Activated CD4-positive, alpha-beta memory T cell treated with anti-CD3 and anti-CD28 coated beads for 36 hours (primary cell): ENCODE measurements at places on chromosomes 3 and 15. TPM values are rescaled to one million over a fixed set of nuclear protein-coding genes. Genes with fewer than 3 reads are reported as not detected.

- no peaks in the 10 kb centered on the region for H3K36me3 ChIP-seq
- no peak for DNase-seq
- no peak overlapping the region for H3K4me3 ChIP-seq
These were observed 91.0 kb downstream of the CPN2 start for GRCh38 chr3:194259982-194260766.

GRCh38 chr15:67177752-67178151, 76.7 kb downstream of the AAGAB start:
- H3K4me1 ChIP-seq, result peaks cover 47% of the 10 kb centered on the region
- H3K27me3 ChIP-seq, result no peaks in the 10 kb centered on the region
- DNase-seq, result peak; percentile 29
- H3K27ac ChIP-seq, result no peak overlapping the region
- H3K36me3 ChIP-seq, result peaks cover 35% of the 10 kb centered on the region

Gene MBD4
- total RNA-seq, result 53.7 TPM

Gene UBA7
- 85.6 TPM for total RNA-seq

DNA sequence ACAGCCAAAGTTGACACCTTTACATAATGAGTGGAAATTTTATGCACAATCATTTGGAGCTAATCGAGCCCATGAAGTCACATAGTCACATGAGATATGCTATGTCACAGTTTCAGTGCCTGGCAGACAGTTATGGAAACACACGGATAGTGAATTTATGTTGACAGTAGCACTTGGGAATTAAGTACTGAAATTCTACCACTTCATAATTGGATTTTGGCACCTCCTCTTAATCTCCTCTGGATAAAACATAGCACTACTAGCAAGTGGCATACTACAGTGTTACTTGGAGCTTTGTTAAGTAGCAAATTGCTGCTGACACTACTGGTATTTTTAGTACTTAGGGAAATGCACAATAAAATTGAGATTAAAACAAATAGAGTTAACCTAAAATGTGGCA, 1679.4 kb downstream of the OTOL1 start:
- DNase-seq, result no peak
- no peaks in the 10 kb centered on the region for H3K27me3 ChIP-seq

Gene KBTBD13
- total RNA-seq, result not detected

DNA sequence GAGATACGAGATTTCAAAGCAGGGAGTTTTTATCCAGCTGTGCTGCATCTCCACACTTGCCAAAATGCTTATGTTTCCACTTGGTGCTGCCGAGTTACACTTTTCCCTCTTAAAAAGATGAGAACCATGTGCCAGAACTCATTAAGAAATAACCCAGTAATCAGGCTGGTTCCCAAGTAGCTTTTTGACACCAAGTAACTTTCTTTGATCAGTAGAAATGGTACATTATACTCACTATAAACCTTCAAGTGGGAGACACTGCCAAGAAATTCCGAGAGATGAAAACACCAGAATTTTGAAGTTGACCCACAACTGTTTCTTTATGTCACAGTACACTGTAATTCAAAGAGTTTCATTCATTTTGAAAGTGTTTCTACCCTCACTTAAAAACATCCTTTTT, 164.6 kb upstream of the CCDC54 start:
- no peak overlapping the region for H3K4me3 ChIP-seq
- no peak for DNase-seq
- H3K4me1 ChIP-seq, result peaks cover 8% of the 10 kb centered on the region
- peaks cover 17% of the 10 kb centered on the region for H3K27me3 ChIP-seq
- no peaks in the 10 kb centered on the region for H3K36me3 ChIP-seq
- no peak overlapping the region for H3K27ac ChIP-seq

GRCh38 chr3:15805756-15806266, 8.0 kb upstream of the ANKRD28 start:
- H3K27me3 ChIP-seq, result no peaks in the 10 kb centered on the region
- peaks cover 72% of the 10 kb centered on the region for H3K4me1 ChIP-seq
- peak overlapping the region; percentile 23 for H3K27ac ChIP-seq

DNA sequence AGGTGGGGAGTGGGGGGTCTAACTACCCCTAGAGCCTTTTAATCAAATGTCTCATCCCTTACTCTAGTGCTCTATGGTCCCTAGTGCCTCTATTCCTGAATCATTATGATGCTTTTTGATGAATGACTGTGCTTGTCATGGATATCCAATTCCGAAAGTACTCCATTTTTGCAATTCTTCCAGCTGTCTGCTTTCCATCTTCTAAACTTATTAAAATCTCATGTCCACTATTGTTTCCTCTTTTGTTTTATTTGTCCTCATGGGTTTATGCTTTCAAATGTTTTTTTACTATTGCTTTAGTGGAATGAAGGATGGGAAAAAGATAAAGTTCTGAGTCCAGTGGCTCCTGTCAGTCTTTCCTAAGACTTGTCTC, 77.2 kb upstream of the KCNMB2 start:
- H3K27me3 ChIP-seq, result peaks cover 12% of the 10 kb centered on the region
- H3K36me3 ChIP-seq, result no peaks in the 10 kb centered on the region
- no peak for DNase-seq
- H3K27ac ChIP-seq, result no peak overlapping the region
- H3K4me3 ChIP-seq, result no peak overlapping the region

Gene SPATA12
- not detected for total RNA-seq

Gene TMOD2
- total RNA-seq, result 7.9 TPM

- H3K36me3 ChIP-seq, result no peaks in the 10 kb centered on the region
- no peak overlapping the region for H3K4me3 ChIP-seq
- H3K4me1 ChIP-seq, result no peaks in the 10 kb centered on the region
These were observed 138.0 kb upstream of the UBE2E1 start for GRCh38 chr3:23667536-23668429.

Gene TMEM212
- not detected for total RNA-seq

DNA sequence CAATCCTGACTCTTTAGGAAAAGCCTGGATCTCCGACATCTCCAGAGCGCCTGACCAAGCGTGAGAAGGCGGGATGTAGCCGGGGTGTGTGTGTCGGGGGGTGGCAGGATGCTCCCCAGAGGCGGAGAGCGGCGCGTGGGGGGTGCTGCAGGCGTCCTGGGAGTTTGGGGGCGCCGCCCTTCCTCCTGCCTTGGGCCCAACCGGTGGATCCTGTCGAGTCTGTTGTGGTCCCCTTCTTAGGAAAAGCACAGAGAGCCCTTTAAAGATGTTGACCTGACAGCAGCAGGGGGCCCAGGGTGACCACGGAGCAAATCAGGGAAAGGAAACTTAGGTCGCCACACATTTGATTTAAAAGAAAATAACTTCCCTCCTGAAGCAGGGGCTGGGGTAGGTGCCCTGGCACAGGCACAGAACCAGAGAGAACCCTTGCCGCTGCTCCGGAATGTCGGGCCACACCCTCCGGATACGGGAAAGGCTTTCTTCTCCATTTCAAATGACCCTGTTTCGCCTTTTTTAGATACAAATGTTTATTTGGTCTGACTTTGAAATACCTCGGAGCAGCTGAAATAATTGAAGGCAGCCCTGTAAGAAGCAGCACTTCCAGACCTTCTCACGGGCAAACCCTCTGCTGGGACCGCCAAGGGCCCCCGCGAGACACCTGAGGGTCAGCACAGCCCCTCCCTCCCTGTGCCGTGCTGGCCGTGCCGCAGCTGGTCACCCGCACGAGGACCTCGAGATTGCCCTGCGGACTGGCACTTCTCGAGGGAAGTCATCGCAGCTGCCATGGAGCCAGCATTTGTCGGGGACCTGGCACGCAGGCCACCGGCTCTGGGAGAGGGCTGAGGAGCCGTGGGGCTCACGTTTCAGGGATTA, 102.9 kb upstream of the KLF13 start:
- H3K4me3 ChIP-seq, result no peak overlapping the region
- no peaks in the 10 kb centered on the region for H3K27me3 ChIP-seq
- no peak overlapping the region for H3K27ac ChIP-seq
- no peak for DNase-seq
- no peaks in the 10 kb centered on the region for H3K36me3 ChIP-seq

Gene GPR62
- not detected for total RNA-seq

Gene MOBP
- total RNA-seq, result not detected
